ENCODE measurements at places on chromosomes 7 and 10.
A peak's percentile ranks its signal among the peaks of the same experiment; 100 is the strongest.

DNA sequence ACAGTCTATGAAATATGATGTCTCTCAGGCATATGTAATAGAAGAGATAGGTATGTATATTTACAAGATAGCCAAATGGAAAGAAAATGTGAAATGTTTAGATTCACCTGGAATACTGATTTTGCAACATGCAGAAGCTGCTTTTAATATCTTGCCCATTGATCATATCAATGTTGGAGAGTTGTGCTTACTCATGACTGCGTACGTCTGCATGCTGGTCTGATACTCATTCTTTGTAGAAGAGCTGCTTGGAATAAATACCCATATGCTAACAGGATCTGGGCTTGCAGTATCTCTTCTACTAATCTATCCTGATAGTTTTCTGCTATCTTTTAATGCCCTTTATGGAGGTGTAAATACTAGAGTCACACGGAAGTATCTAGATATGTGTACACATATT is 120.6 kb upstream of the FOXP2 start:
- DNase-seq: no peak

DNA sequence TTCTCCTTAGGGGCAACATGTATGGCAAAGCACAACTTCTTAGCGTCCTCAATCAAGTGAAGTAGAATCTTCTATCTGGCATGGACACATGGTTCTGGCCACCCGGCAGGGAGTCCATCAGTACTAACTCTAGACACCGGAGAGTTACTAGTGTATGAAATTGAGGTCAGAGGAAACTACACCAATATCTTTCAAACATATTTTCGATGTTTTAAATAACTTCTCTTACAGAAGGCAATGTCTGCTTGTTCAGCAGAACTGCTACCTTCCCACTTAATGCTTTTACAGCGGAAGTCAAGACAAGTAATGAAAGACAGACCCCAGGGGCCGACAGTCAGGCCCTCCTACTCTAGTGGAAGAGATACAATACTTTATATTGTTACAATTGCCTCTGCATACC is 89.9 kb downstream of the RNF216 start:
- no peak for DNase-seq

GRCh38 chr10:86348321-86349210 is 18.0 kb downstream of the GRID1 start:
- DNase-seq: no peak

GRCh38 chr7:33642312-33642711 is 263.0 kb upstream of the BMPER start:
- DNase-seq: no peak

DNA sequence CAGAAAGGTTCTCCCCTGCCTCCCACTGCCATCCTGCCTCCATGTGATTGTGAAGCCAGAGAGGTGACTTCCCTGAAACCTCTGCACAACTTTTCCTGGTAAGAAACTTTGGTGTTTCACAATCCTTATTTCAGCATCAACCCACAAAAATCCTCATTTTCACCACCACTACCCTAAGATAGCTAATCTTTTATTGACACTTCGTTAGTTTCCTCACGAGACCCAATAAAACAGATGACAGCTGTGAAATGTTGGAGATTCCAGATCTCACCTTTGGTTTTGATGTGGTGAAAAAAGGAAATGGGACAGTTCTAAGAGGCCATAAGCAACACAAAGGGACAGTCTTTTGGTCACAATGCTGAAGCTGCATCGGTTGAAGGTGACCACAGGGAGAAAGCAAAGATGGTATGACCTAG is 59.9 kb upstream of the TM9SF3 start:
- DNase-seq: no peak

DNA sequence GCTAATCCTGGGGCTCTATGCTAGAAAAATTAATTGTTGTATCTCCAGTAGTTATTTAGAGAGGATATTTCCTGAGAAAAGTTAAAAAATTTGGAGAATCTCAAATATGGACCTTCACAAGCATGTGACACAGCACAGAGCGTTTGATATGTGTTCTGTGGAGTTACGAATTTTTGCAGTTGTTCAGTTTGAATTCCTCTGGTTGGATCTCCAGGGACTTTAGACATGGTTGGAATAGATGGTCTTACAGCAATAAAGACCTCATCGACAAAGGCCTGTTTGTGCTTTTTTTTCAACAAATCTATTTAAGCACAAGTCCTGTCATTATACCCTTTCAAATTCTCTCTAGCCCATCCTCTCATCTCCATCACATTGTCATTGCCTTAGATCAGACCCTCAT is 138.0 kb downstream of the TES start:
- DNase-seq: no peak

DNA sequence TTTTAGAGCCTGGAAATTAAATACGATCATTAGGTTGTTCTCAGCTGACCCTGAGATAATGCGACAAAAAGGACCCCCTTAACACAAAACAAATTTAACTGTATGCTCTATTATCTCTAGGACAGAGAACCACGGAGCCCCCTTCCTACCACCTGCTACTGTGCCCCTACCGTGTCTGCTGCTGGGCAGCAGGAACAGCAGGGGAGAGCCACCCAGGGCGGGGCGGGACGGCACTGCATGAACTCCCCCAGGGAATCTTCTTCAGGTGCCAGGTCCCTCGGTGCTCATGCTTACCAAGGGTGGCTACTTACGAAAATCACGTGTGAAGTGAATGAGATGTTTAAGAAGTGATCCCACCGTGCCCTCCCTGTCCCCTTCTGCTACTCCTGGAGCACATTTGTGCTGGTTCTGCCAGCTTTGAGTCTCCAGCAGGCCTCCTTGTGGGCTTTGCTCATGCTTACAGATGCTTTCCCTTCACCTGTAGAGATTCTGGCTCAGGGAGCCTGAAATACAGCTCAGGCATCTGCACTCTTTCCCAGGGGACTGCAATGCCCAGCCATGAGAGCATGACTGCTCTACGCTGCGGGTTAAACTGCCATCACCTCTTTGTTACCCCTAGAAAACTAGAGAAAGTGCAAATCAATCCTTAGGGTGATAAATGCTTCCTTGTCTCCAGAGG is 59.9 kb downstream of the MRPL32 start:
- DNase-seq: no peak

- no peak for DNase-seq
These were observed 115.5 kb downstream of the SPAG6 start for GRCh38 chr10:22460531-22461403.

DNA sequence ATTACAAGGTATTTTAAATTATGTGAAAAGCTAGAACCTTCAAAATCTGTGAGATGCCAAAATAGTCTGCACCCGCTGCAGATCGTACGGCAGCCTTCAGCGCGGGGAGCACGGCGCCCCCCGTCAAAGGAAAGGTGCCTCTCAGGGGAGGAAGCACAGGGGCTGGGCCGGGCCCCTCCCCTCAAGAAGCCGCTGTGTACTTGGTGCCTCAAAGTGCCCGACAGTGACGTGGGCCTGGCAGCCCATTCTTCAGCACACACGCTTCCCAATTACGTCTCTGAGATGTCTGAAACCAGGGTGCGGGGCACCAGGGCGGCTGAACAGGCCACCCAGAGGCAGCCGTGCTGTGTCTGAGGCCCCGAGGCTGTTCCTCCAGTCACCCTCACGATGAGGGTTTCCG is 116.1 kb downstream of the INPP5A start:
- no peak for DNase-seq

GRCh38 chr7:84949501-84949900 is 237.4 kb downstream of the SEMA3D start:
- no peak for DNase-seq

- DNase-seq: peak; percentile 54
These were observed 160.8 kb downstream of the SPAG6 start for GRCh38 chr10:22505911-22506685.

DNA sequence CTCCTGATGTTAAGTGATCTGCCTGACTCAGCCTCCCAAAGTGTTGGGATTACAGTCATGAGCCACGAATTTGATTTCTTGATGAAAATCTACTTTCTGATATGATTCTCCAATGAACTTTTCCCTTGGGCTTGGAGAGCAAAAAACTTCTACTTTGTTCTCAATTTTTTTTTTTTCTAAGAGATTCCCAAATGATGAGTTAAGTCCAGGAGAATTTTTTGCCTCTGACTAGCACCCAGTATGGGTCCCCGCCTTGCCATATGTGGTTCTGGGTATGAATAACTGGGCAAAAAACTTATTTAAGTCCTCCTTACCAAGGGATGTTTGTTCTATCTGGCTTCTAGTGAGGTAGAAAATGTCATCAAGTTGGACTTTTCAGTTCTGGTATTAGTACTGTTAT is 147.9 kb upstream of the LYZL1 start:
- no peak for DNase-seq

- DNase-seq: no peak
These were observed 84.4 kb downstream of the RGS10 start for GRCh38 chr10:119457966-119458766.

DNA sequence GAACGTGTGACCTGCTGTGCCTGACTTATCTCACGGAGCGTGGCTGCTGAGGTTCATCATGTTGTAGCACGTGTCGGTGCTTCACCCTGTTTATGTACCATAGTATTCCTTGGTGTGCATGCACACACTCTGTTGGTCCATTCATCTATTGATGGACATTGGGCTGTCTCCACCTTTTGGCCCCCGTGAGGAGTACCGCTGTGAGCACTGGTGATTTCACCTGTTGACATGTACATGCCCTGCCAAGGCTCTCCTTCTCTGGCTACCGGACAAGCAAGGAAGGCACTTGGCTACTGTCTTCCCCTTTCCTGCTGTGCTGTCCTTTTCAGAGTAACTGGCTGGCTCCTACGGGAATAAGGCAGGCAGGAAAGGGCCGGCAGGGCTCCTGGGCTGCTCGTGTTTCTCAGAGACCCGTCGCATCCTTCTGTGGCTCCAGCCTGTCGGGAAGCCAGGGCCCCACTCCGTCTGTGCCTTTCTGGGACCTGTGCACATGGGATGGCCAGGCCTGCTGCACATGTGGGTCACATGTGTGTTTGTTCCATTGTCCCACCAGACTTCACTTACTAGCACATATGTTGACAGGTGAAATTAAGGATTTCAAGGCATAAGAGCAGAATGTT is 17.8 kb upstream of the TBRG4 start:
- no peak for DNase-seq

GRCh38 chr7:112416127-112416526 is 34.1 kb upstream of the IFRD1 start:
- no peak for DNase-seq

DNA sequence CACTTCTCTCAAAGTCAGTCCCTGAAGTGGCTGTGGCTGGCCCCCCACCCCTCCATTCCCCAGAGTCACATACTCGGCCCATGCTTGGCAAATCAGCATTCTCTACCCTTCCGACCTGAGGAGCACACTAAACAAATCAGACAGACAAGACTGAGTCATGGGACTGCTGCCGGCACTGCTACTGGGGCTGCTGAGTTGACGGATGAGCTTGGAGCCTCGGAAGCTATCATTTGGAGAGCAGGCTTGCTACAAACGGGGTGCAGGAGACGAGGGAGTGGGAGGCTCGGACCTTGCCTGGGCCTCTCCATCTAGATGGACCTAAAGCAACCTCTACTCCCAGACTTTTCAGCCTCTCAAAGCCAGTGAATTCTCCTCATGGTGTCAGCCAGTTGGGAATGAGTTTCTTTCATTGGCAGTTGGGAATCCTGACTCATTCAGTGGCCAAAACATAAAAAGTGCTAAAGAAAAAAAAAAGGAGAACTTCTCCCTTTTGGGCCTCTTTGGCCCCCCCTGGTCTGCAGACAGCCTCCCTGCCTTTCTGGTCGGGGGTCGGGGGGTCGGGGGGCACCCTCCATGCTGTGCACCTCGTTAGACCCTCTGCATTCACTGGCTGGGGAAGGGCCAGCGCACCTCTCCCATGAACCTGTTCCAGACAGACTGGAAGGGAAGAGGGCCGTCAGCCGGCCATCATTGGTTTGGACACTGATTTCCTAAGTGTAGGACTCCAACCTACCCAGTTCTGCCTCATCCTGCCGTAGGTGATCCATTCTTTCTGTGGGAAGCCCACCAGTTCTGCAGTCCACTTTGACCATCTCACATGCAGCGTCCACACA is 52.3 kb upstream of the COL13A1 start:
- no peak for DNase-seq

DNA sequence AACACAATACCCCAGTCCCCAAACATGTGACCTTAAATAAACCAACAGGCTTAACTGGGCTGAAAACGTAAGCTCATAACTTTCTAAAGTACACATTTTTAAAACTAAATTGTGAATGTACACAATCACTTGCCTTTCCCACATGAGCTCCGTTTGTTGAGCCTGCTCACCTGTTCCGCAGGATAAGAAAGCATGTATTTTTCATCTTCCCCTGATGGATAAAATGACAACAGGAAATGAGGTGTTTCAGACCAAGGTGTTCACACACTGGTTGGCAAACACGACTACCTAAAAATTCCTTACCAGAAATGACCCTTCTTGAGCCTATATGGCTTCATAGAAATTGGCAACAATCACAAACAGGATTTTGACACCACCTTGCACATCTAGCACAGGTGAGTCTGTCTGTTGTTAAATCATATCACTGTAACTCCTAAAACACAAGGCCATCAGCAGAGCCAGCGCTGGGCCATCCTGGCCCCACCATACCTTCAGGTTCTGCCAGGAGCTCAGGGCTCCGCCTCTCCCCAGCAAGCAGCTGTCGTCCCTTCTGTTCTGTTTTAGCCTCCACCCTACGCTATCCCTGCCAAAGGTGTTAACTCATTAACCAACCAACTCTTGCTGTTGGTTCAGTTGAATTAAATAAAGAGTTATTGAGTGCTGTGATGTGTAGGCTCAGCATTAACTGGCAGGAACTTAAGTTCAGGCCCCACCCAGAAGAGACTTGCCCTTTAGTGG is 73.6 kb upstream of the RNF32 start:
- no peak for DNase-seq

DNA sequence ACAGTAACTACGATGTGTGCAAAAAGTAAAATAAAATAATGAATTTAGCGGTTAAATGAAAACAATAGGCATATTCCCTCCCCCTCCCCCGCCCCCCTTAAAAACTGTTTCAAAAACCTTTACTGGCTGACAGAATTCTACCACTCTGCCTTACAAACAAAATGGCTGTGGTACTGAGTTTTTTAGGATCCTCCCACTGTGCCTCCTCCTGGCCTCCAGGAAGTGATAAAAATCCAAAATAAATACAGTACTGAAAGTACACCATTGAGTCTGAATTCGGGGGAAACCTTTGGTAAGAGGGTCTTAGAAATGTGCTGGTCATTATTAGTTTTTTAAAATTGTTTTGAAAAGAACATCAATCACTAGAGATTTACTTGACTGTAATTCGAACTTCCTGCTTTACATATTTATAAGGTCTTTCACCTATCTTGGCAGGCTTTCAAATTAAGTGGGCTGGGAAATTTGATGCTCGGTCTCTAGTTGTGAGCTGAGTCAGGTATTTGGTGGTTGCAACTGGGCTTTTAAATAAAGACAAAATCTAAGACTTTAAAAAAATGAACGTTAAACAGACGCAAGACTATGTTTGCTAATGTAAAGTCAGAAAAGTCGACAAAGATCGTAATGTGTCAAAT is 32.5 kb upstream of the EPC1 start:
- no peak for DNase-seq

DNA sequence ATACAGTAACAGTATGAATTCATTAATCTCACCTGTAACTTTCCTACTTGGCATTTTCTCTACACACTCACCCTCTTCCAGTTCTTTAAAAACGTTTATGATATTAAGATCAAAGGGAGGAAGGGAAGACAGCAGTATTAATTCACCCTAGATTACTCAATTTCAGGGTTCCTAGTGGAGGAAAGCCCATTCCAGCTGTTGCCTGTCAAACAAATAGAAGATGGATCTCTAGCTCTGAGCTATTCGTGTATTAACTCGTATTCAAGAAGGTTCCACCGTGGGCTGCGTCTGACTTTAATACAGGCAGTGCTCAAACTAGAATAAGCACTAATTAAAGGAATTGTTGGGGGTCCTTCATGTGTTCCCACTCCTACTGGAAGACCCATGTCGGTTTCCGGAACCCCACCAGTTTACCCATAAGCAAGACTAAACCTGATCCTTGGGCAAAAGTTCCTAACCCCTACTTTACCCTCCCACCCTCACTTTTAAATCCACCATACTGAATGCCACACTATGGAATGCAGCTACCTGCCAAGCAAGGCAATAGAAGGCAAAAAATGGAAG is 2.1 kb downstream of the NANOS1 start:
- no peak for DNase-seq

Data from activated CD4-positive, alpha-beta T cell treated with anti-CD3 and anti-CD28 coated beads for 48 hours (primary cell).